ENCODE measurements at places on chromosomes 11 and 22.

DNA sequence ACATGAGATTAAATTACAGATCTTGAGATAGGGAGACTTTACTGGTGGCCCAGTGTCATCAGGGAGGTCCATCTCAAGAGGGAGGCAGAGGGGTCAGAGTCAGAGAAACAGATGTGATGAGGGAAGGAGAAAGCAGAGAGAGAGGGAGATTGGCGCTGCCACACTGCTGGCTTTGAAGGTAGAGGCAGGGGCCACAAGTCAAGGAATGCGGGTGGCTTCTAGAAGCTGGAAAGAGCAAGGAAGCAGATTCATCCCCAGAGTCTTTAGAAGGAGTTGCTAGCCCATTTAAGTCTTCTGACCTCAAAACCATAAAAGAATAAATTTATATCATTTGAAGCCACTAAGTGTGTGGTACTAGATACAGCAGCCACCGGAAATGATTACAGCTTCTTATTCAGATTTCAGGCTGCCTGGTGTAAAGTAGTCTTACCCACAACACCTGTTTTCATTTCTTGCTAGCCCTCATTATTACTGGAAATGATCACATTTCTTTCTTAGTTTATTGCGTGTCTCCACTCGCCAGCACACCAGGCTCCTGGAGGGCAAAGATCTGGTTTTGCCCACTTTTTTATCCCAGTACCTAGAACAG lies 12.6 kb upstream of the SERPINH1 start:
- no peak for DNase-seq

DNA sequence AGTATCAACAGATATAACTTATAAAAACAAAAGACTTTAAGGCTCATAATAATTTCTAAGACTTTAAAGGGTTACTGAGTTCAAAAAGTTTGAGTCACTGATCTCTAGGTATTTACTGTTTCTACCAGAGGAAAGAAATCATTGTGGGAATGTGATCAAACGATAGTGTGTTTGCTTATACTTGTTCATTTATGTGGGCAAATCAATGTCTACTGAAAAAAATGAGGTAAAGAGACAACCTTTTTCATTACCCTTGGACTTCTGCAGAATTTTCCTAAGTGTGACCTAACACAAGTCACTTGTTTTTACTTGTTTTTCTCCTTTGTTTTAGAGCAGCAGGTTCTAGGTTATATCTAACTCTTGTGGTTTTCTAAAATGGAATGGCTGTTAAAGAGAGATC lies 65.4 kb downstream of the PRR5L start:
- DNase-seq = no peak

- no peak for DNase-seq
Measured at GRCh38 chr22:42841444-42841843, 15.6 kb downstream of the ARFGAP3 start.

DNA sequence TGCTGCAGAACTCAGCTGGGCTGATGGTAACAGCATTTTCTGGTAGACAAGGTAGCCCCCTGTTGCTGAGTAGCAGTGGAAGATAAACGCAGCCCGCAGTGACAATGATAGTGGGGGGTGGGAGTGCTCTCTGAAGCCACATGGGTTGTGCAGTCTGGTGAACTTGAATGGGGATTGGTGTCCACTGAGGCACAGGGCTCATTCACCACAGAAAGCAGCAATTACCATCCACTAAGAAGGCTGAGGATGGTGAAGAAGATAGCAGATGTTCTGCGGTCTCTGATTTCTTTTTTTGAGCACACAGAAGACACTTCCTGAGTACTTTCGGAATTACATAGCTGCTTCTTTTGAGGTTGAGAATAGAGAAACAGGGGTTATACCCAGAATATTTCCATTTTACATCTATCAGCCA lies 150.3 kb downstream of the LRRC4C start:
- DNase-seq = no peak

DNA sequence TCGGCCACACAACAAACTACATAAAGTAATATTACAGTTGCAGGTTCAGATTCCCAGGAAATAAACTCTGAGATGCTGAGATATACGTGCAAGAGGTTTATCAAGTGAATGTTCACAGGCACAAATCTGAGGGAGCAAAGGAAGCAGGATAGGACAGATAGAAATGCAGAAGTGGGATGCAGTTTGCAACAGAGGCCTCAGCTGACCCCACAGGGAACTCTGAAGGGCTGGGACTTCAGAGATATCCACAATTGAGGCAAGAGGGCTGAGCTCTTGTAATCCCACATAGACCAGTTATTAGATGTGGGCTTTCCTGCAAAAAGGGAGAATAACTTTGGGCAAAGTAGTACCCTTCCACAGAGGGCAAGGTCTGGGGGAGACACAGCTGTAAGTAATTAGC lies 25.4 kb upstream of the ARHGAP20 start:
- no peak for DNase-seq

- DNase-seq = no peak
Measured at GRCh38 chr11:118282606-118283005, 18.5 kb upstream of the MPZL2 start.

DNA sequence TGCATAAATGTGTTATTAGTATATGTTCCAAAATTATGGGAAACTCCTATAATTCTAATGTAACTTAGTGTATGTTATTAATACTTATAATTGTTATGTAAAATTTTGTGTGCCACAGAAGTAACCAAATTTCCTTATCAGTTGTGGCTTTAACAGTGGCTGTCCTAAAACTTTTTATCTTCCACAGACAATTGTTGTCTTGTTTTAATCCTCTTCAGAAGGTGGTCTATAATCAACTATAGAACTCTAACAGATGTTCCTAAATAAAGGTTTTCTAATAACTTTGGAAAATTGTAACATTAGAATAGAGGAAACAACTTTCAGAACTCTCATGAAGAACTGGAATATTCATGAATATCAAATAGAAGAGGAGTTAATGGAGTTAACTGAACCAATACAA lies 44.4 kb upstream of the DBX1 start:
- no peak for DNase-seq

GRCh38 chr22:28548406-28548805 lies 131.2 kb downstream of the TTC28 start:
- no peak for DNase-seq

- DNase-seq = peak; percentile 39
Measured at GRCh38 chr11:19117760-19118097, 761 bp downstream of the ZDHHC13 start.

GRCh38 chr11:131217313-131218310 lies 152.8 kb upstream of the NTM start:
- DNase-seq = peak; percentile 91

GRCh38 chr11:66335531-66336233 lies 552 bp downstream of the RIN1 start:
- no peak for DNase-seq

- peak; percentile 93 for DNase-seq
Measured at GRCh38 chr22:36409911-36410756, 22.4 kb upstream of the MYH9 start.

- no peak for DNase-seq
Measured at GRCh38 chr22:45210577-45210976, 30.1 kb downstream of the KIAA0930 start.

DNA sequence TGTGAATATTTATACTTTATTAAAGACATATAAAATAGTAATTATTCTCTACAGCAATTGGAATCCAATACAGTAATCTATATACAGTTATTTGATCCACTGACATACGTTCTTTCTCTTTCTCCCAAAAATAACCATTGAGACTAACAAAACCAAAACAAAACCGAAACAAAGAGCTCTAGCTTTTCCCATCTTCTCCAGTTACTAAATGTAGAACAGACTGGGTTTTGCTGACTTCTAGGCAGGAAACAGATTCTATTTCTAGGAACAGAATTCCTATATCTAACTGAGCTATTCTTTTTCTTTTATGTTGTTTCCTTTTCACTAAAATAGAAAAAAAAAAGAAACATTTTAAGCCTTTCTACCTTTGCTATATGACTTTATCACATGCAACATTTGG lies 80.1 kb downstream of the PACS1 start:
- DNase-seq = no peak
